ENCODE measurements at places on chromosomes 2 and 18.

DNA sequence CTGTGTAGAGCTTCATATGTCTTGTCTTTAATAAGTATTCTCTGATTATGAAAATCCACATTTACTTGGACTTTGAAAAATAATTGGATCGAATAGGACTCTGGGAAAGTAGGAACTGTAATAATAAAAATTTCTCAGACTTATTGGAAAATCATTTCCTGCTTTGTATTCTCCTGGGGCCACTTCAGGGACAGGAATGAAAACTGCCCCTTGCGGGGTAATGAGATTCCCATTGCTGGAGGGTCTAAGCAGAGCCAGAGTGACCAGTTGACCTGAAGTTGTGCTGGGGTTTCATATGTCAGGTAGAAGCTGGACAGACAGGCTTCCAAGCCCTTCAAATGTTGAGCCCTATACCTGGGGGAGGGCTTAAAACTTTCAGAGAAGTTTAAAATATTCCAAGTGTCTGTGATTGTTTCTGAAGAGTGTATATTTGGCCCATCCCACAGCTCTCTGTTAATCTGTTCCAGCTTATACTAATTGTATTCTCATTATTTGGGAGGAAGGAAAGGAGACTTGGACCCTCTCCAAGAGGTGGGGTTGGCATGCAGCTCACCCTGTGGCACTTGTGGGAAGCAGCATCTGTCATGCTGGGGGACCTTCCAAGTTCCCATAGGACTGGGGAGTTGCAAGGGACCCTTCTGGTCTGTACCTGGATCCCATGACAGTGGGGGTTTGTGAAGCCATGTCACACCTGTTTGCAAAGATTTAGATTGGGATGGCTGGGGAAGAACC, 268.7 kb upstream of the ATP5MC3 start:
- no peak for DNase-seq

DNA sequence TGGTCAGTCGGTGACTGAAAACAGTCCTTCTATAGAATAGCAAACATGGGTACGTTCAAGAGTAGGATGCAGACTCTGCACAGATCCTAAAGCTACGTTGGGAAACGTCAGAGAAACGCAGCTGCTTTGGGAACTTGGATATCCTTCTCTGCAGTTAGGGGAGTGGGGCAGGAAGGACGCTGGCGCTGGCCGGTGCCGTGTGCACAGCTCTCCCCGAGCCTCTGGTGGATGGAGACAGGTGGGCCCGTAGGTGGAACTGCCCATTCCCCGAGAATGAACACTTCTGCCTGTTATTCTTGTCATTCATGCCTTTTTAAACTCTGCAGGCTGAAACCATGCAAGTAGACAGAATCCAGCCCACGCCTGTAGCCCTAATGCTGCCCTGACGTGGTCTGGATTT, 91.7 kb upstream of the MBOAT2 start:
- DNase-seq: no peak

GRCh38 chr18:48801728-48802542, 148.8 kb downstream of the SMAD7 start:
- DNase-seq: no peak

GRCh38 chr2:42180300-42180699, 11.1 kb downstream of the EML4 start:
- DNase-seq: no peak

GRCh38 chr2:183898641-183899040, 699.7 kb upstream of the ZNF804A start:
- no peak for DNase-seq

DNA sequence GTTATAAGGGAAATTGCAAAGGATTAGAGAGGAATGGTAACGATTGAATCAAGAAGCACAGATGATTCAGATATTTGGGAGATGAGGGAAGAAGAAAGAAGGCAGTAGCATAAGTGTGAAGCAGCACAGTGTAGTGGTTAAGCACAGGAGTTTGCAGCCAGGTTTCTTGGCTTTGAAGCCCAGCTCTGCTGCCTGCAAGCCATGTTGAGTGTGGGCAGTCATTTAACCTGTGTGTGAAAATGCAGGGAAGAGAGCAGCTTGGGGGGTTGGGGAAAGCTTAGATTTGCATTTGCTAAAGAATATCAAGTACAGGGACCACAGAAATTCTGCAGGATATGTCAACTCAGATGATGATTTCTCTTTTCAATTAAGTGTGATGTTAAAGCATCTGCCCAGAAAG, 21.5 kb upstream of the RBMS1 start:
- no peak for DNase-seq

DNA sequence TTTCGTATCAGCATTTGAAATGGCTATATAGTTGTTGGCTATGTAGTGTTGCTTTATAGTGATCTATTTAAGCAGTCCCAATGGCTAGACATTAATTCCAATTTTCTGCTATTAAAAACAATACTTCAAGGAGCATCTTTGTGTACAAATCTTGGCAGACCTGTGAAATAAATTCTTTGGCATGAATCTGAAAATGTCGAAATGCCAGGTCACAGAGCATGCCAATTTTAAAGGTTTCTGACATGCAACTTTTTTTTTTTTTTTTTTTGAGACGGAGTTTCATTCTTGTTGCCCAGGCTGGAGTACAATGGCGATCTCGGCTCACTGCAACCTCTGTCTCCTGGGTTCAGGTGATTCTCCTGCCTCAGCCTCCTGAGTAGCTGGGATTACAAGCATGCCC, 26.8 kb upstream of the CABLES1 start:
- no peak for DNase-seq

GRCh38 chr2:12326449-12327190, 390.1 kb upstream of the TRIB2 start:
- peak; percentile 72 for DNase-seq

- no peak for DNase-seq
These were observed 370.8 kb downstream of the TMEM182 start for GRCh38 chr2:103132536-103133217.

DNA sequence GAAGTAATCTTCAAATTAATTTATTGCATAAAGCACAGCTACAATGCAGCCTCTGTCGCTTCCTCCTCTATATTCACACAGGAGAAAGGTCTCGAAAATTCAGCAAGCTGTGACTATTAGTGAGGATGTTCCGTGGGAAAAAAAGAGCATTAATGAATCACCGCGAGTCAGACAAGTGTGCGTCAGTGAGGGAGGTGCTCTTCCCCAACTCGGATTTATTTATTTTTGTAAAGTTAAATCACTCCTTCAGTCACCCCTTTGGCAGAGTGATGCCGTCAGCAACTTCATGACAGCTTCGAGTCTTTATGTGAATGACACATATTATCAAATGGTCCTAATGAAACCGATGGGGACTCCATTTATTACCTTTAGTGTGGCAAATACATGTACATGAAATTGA, 648.9 kb upstream of the SALL3 start:
- no peak for DNase-seq

GRCh38 chr2:216084547-216084946, 2.8 kb downstream of the TMEM169 start:
- no peak for DNase-seq

GRCh38 chr2:46335391-46336282, 38.4 kb downstream of the EPAS1 start:
- DNase-seq: no peak

DNA sequence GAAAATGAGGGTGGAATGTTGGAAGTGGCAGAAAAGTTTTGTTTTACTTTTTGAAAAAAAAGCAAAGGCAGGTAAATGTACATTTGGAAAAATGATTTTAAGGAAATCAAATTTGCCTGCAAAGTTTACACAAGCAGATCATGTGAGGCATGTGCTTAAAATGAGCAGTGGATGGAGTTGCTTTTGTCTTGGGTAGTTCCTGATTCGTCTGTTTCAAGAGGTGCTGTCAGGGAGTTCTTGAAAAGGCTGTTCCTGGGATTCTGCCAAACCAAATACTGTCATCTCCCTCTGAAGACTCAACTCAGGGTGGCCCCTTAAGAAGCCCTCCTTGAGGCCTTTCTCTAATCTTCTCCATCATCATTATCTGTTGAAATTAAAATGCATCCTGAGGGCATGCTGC, 59.0 kb downstream of the TACR1 start:
- no peak for DNase-seq

DNA sequence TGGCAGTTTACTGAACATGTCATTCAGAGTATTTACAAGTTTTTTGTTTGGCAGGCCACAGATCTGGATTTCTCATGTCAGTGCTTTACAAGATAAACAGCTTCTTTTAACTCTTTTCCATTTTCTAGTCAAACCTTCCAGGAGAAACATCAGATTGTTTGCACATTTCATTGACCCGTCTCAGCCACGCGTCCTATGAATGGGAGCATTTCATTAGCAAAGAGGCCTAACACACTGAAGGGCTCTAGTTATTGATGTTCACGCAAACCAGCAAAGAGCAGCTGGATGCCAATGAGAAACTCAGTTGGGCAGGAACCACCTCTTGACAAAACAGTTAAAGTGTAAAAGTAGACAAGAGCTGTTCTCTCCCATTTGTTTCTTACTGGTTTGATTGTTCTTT, 29.2 kb upstream of the MFF start:
- no peak for DNase-seq

All from Karpas-422 (cell line).